ENCODE measurements at places on chromosomes 16 and 17.
A peak's percentile ranks its signal among the peaks of the same experiment; 100 is the strongest.

GRCh38 chr16:89395150-89396142 is 94.9 kb downstream of the ANKRD11 start:
- no peak for DNase-seq

- DNase-seq: no peak
Measured at GRCh38 chr17:36592316-36592715, 637 bp downstream of the DHRS11 start.

DNA sequence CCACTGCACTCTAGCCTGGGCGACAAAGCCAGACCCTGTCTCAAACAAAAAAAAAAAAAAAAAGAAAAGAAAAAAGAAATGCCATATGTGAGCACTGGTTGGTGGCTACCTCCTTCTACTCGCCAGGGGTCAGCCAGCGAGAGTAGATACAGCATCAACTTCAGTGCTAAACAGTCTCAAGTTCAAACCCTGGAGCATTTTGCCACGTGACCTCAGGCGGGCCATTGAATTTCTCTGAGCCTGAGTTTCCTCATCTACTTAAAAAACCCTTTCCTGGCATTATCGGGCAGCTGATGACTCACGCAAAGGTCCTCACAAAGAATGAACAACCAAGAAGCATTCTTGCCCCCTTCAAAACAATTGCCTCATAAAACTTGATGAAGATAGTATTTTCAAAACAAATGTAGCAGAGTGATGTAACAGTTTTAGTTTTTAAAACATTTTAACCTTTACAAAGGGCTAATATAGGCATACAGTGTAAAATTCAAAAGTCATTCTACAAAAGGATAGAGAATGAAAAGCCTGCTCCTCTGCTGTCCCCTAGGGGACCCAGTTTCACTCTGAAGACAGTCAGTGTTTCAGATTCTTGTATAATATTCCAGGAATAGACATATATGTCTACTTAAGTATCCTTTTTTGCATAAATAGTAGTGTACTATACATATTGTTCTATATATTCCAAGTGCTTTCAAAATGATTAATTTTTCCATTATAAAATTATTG is 28.4 kb downstream of the DNAH2 start:
- no peak for DNase-seq

DNA sequence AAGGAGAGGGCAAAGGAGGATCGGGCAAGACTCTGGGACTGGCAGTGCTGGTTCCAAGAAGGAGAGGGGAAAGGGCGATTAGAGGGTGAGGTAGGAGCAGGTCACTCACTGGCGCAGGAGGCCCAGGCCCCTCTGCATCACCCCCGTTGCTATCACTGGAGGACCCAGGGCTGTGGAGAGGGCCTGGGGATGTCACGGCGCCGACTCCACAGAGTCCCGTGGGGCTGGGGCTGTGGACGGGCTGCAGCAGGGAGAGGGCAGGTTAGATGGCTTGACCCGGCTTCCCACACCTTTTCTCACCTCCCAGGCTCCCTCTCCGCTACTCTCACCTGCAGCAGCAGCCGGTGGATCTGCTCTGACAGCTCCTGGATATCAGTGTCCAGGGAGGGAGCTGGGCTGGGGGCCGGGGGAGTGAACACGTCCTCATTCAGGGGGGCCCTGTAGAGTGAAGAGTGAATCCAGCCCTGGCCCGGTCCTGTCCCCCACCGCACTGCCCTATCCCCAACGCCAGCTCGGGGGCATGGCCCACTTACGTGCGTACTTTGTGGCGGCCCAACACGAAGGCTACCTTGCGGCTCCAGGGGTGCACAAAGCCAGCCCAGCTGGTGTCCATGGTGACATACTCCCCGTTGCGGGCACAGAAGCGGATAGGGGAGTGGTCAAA is 4.9 kb downstream of the PER1 start:
- no peak for DNase-seq

DNA sequence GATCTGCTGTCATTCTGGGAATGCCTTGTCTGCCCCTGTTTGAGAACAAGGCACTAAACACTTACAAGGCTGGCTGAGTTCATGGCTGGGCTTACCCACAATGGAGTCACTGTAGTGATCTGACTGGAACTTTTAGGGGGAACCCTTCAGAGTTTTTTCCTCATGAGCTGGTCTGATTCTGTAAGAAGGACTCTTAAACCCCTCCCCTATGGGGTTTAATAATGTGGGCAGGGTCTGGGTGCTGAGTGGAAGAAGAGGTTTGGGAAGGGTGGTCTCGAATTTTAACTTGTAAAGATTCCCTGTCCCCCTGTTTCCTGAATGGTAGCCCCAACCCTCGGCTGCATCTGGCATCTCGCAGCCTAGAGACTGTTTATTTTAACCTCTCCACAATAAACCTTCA is 30.6 kb downstream of the OSBPL7 start:
- DNase-seq: no peak

GRCh38 chr17:36920032-36921005 is 17.0 kb upstream of the LHX1 start:
- no peak for DNase-seq

- no peak for DNase-seq
Measured at GRCh38 chr17:81901167-81902022, 643 bp upstream of the NPB start.

DNA sequence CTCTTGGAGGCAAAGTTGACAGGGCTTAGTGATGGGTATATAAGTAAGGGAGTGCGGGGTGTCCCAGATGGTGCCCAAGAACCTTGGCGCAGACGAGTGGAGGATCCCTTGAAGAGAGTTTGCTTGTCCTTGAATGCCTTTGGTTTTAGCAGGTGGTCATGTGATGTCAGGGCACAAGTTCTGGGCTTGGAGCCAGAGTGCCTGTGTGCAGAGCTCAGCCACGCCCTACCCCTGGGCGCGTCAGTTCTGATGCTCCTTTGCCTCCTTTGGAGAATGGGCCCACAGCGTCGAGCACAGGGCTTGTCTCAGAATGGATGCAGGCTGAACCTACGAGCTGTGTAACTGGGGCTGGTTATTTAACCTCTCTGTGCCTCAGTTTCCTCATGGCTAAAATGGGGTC is 412.2 kb upstream of the EEF2KMT start:
- DNase-seq: no peak

- no peak for DNase-seq
Measured at GRCh38 chr16:31351246-31351941, 3.6 kb upstream of the ITGAX start.

DNA sequence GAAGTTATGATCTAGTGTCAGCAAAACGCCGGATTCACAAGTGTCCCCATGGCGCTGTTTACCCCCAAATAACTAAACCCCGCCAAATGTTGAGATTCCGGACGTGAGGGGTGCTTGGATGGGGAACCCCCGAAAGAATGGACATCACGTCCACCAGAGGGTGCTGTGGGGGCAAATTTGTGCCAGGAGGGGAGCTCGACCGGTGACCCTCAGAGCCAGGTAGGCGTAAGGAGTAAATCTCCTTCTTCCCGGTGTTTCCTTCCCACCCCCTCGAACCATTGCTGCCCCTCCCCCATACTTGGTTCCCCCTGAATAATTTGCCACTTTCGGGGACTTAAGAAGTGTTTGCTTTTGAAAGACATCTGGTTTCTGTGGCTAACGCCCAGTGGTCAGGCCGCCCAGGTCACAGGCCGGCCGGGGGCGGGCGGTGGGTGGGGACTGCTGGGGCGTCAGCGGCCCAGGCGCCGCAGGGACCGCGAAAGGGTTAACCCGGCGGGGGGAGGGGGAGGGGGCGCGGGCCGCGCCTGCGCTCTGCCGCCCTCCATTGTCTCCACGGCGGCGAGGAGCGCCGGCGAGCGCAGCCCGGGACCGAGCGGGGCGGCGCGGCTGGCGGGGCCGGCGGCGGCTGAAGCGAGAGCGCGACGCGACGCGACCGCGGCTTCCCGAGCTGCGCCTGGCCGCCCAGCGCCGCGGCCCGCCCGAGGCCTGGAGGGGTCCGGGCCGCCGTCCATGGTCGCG is at the start of gene ZNRF1:
TSS of gene ZNRF1 (plus strand) at position 544 of the 738 bp plus-strand sequence. CDS start 648 bp downstream, outside the sequence.
- DNase-seq: peak; percentile 74

GRCh38 chr16:918068-918467 is 52.7 kb downstream of the LMF1 start:
- DNase-seq: no peak

DNA sequence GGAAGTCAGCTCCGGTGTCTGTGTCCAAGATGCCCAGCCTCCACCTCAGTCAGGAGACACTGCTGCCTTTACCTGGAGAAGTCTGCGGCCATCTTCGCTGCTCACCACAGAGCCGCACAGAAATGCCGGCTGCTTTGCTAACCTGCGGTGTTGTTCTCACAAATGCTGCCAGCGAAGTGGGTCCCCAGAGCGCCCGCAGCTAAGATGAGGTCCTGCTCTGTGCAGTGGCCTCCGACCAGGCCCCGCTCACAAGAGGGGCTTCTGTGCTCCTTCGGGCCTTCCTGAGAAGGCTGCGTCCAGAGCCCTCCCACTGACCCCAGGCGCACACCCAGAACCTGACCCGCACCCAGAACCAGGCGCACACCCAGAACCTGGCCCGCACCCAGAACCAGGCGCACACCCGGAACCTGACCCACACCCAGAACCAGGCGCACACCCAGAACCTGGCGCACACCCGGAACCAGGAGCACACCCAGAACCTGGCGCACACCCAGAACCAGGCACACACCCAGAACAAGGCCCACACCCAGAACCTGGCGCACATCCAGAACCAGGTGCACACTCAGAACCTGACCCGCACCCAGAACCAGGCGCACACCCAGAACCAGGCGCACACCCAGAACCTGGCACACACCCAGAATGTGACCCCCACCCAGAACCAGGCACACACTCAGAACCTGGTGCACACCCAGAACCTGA is 51.5 kb upstream of the FASN start:
- DNase-seq: no peak

DNA sequence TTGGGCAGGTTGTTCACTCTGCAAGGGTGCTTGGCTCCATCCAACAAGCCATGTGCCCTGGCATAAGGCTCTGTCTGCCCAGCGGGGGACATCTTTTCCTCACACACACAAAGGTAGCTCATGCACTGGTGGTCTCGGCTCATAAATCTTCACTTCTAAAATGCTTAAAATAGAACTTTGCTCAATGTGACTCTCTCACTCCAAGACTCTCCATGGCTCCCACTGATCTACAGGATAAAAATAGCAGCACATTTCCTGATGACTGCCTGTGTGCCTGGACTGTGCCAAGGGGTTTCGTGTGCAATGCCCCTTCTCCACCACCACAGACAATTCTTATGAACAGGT is 15.1 kb upstream of the CIBAR2 start:
- DNase-seq: no peak

DNA sequence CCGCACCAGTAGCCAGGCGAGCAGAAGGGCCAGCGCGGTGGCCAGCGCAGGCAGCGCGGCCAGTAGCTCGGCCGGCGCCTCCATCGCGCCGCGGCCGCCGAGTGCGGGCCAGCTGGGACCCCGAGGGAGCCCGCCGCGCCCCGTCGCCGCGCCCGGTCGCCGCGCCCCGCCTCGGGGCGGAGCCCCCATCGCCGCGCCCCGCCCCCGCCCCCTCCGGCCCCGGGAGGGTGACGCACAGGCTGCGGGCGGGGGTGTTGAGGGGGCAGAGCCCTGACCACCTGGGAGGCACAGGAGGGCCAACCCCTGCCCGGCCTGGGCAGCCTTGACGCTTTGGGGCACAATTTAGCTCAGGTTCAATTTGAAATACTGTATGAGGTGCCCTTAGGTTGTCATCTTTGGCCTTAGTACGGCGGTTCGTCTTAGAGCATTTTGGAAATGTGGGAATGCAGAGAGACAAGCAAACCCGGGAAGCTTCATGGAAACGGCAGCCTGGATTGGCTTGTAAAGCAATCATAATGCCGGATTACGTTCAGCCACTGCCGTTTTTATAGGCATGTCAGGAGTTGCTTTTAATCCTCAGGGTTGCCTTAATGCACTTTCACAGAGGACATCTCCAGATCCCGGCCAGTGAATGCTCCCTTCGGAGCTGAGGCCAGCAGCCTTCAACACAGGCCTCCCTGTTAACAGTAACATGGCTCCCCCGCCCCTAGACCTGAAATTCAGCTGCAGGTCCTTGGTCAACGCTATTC is at the start of gene MXRA7:
TSS of gene MXRA7 (minus strand) at position 103 of the 749 bp plus-strand sequence. CDS start at position 84, 19 bp downstream.
- peak; percentile 57 for DNase-seq

DNA sequence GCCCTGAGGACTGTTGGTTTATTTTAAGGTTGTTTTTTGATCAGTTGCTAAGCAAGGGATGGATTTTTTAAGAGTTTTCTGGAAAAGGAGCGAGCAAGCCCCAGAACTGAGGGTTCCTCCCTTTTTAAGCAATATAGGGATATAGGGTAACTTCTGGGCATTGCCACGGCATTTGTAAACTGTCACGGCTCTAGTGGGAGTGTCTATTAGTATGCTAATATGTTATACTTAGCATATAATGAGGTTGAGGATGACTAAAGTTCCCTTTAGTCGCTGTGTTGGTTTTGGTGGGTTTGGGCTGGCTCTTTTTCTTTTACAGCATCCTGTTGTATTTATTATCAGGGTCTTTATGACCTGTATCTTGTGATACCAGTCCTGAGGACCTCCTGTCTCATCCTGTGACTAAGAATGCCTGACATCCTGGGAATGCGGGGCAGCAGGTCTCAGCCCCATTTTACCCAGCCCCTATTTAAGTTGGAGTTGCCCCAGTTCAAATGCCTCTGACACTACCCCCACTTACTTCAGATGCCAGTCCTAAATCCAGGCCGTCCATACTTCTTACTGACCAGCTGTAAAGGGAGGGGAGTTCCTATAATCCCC is 59.4 kb downstream of the MFSD11 start:
- DNase-seq: no peak

DNA sequence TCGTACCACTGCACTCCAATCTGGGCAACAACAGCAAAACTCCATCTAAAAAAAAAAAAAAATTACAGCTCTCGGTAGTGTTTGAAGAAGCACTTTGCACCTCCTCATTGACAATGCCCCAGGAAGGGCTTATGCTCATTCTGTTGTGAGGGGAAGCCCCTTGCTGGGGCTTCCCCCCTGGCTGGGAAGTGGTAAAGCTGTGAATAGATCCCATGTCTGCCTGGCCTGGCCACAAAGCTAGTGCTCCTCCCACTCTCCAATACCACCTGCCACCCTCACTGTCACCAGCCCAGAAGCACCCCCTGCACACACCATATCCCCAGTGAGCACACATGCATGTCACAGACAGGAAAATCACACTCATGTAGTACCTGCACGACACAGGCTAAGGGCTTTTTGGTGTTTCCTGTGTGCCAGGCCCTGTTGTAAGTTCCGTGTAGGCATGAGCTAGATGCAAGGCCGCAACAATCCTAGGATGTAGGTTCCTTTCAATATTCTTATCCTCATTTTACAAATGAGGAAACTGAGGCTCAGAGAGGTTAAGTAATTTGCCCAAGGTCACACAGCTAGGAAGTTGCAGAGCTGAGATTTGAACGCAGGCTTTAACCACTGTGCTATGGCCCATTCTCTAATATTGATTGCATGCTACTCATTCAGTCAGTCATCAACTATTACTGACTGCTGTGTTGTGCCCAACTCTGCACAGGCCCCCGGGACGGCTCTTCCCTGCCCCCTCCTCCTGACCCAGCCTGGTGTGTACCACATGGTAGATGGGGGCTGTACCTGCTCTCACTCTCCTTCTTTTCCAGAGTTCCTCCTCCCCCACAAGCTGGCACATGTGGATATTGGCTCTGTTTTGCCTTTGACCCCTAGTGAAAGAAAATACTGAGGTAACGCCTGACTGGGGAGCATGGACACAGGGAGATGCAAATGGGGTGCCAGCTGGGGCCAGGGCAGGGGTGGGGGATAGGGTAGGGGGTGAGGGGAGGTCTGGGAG is 11.9 kb upstream of the COL1A1 start:
- no peak for DNase-seq

Measured in activated T-helper 9 cell treated with anti-CD3 and anti-CD28 coated beads, Interleukin-2, amount 50 U/mL, for 16 hours (primary cell).